Fibroblast of villous mesenchyme (primary cell): ENCODE measurements at places on chromosomes 2 and 18. TPM values are rescaled to one million over a fixed set of nuclear protein-coding genes. Genes with fewer than 3 reads are reported as not detected.
A peak's percentile ranks its signal among the peaks of the same experiment; 100 is the strongest.

DNA sequence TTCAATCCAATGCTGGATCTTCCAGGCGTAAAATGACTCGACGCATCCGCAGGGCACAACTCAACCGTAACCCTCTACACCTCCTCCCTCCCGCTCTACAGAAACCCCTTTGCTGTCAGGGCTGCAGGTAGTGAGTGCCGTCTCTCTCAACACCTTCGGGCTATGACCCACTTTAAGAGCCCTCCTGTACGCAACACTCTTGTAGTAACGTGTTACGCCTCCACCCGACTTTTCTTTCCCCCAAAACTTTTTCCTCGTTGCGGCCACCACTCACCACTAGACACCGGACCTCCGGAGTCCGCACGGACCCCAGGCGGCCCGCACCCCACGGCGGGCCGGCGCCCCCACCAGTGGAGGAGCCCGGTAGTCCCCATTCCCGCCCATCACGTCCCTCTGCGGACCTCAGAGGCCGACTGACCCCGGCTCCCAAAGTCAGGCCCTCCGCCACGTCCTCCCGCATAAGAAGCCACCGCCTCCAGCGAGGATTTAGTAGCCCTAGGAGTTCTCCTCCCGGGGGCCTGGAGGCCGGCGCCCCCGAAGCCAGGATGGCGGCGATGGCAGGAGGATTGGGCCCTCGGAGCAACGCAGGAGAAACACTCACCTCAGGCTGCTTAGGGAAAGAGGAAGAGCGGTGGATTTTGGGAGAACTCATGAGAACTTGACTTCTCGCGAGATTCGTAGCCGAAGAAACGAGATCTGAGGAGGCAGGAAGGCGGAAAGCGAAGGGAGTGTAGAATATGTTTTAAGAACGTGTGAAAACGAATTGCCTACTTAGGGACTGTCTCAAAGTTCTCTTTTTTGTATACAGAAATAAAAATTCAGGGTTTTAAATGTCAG is 5.0 kb upstream of the C18orf32 start:
- DNase-seq: peak; percentile 99

DNA sequence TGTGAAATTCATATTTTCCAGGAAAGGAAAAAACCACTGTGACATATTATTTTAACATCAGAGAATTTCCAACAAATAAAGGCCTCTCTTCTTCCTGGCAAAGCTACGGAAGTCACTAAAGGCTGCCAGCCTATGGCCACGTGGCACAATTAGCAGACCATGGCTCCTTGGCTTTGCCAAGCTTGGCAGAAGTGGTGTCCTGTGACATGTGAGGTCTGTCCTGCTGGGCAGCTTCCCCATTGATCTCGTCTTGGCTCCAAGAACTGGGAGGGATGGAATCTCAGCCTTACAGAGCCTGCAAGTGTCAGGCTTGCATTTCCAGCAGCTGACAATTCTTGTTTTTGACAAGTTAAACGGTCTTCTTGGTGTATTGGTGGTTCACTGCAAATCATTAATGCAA is 226.9 kb upstream of the THSD7B start:
- no peak for DNase-seq

DNA sequence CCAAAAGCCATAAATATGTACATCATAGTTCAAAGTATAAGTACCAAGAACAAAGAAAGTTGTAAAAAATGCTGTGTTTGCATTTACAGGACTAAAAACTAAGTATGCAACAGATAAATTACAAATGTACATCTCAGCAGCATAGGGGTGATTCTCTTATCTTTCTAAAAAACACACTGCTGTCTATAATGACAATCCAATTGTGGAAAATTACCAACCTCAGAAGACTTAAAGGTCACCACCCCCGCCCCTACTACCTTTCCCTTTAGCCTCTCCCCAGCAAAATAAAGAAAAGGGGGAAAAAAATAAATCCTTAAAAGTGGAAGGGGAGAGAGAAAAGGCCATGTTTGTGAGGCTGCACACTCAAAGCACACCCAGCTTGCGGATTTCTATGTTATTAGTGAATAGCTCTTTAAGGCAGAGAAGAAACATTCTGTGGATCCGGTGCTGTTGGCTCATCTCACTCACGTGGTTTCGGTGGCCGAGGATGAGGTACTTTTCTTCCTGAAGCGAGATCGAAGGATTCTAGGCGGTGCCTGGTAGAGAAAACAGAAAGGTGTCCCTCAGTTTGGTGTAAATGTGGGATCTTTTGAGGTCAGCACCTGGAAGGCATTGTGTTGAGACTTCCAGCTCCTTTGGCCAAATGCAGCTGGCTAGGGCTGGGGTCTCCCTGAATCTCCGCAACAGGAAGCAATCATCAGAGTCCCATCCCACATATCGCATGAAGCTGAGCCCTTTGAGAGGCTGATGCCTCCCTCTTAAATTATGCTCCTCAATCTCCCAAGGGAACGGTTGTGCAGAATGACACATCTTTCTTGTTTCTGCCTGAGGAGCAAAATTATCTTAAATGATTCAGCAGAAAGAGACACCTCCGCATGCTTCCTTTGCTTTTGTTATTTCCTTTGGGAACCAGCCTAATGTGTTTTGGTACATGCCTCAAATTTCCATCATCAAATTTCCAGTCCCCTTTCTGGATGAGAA is 17.6 kb downstream of the MRPL35 start:
- peak; percentile 33 for DNase-seq

GRCh38 chr2:95707837-95708236 is 116.0 kb downstream of the TRIM43 start:
- no peak for DNase-seq

DNA sequence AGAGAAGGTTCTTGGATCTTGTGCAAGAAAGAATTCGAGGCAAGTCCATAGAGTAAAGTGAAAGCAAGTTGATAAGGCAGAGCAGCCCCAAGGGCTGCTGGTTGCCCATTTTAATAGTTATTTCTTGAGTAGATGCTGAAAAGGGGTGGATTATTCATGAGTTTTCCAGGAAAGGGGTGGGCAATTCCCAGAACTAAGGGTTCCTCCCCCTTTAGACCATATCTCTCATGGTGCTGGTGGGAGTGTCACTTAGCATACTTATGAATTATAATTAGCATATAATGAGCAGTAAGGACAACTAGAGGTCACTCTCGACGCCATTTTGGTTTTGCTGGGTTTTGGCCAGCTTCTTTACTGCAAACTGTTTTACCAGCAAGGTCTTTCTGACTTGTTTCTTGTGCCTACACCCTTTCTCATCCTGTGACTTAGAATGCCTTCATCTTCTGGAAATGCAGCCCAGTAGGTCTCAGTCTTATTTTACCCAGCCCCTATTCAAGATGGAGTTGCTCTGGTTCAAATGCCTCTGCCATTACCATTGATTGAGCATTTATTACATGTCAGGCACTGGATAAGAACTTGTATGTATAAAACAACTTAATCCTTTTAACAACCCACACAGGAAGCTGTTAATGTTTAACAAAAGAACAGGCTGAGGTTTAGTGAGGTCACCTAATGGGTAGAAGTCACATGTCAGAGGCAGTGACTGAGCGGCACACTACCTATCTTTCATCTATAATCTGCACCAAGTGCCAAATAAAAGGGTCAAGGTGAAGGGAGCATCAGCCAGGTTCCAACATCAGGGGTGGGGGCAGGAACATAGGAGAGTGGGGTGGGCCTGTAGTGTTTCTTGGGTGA is 250.9 kb downstream of the ICOS start:
- DNase-seq: no peak

- DNase-seq: peak; percentile 26
Measured at GRCh38 chr2:99818842-99819241, 323.5 kb downstream of the AFF3 start.

DNA sequence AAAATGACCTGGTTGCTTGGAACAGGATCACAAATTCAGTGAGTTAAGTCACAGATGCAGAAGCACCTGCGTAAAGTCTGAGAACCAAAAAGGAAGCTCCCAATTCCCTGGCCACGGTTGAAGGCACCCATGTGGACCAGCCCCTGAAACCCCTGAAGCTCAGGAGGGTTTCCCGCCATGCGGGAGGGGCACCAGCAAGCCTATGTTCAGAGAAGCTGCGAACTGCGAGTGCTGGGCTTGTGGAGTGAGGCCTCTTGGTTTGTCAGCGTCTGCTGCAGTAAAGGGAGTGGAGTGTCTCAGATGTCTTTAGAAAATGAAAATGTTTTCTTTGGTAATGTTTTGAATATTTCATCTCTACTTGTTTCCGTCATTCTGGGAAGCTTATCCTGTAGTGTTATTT is 16.1 kb upstream of the ACKR3 start:
- no peak for DNase-seq

DNA sequence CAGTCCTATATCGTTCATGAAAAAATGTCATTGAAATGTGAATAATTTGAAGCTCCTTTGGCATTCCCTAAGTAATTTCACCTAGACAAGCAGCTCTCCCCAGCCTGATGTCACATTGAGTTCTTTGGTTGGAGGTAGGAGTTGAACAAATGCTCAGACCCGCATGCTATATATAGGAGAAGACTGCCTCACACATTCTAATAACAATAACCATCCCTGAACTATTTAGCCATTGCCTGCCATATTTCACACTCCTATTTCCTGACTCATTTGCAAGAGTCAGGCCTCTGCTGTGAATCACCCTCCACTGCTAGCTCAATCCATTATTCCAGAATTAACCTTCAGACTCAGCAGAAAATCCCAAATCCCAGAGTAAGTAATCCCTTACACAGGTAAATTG is 256.6 kb upstream of the ACVR2A start:
- DNase-seq: no peak

DNA sequence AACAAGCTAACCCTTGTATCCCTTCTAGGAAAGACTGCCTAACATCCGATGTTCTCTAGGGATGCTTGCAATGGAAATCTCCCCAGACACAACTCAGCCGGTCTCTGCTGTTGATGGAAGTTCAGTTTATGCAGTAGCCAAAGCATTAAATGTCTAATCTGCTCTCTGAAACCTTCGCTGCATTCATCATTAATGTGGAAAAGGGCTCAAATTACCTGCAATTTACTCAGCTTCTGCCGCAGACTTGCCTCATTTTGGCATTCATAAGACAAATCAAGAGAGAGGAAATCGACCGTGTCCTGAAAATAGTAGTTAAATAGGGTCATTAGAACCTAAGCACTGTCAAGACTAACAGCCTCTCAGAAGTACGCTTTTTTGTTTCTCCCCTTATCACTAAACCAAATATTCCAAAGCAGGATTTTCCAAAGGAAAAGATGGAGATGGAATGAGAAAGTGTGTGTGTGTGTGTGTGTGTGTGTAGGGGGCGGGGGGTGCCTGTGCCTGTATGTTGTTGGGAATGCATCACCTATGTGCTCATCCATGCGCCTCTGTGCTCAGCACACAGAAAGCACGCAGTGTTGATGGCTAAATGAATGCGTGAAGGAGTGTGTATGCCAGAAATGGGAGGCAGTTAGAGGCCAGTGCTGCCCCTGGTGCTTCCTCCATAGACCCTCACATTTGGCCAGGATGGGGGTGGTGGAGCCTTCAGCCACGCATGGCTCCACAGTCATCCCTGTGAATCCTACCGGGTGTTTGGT is 7.4 kb downstream of the LCT start:
- no peak for DNase-seq

The TMEM169 gene
- 0.32 and 0.43 TPM in 2 replicates for total RNA-seq

The MREG gene
- 1.3 and 4.3 TPM in 2 replicates for total RNA-seq

The USP40 gene
- 28.3 and 48.8 TPM in 2 replicates for total RNA-seq

The ACMSD gene
- total RNA-seq: not detected in 2 replicates

The OSR1 gene
- total RNA-seq: 2.2 and 4.5 TPM in 2 replicates

The GAL3ST2 gene
- under 0.01 and 0.43 TPM in 2 replicates for total RNA-seq
